Activated T-helper 2 cell treated with anti-CD3 and anti-CD28 coated beads, Interferon-gamma antibody, Interleukin-2, Interleukin-4, amounts not matched to agents 10 μg/mL and 5 μg/mL and 100 μg/mL, durations not matched to agents 14 hours and 24 hours and 36 hours (primary cell): ENCODE measurements at places on chromosomes 11 and 22. TPM values are rescaled to one million over a fixed set of nuclear protein-coding genes. Genes with fewer than 3 reads are reported as not detected.

Gene KDM4E
- not detected in 2 replicates for total RNA-seq

Gene ART1
- not detected in 2 replicates for total RNA-seq

Gene C11orf71
- 5.8 and 6.3 TPM in 2 replicates for total RNA-seq

Gene SLN
- not detected in 2 replicates for total RNA-seq

Gene OR52I2
- total RNA-seq: not detected in 2 replicates

Gene CD3D
- total RNA-seq: 386 and 400 TPM in 2 replicates

DNA sequence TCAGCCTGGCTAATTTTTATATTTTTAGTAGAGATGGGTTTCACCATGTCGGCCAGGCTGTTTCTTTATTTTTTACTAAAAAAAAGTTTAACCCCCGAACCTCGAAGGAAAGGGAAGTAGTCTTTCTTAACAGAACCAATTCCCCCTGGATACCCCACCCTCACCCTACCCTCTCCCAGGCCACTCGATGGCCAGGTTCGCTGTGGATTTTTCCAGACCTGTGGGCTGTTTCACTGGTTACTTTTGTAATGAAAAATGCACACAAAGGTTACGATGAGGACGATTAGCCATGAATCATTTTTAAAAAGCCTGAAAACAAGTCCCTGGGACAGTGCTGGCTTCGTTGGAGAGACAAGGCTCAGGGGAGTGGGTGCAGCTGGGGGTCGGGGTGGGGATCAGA is 2.5 kb downstream of the TSPO start:
- no peak for DNase-seq

DNA sequence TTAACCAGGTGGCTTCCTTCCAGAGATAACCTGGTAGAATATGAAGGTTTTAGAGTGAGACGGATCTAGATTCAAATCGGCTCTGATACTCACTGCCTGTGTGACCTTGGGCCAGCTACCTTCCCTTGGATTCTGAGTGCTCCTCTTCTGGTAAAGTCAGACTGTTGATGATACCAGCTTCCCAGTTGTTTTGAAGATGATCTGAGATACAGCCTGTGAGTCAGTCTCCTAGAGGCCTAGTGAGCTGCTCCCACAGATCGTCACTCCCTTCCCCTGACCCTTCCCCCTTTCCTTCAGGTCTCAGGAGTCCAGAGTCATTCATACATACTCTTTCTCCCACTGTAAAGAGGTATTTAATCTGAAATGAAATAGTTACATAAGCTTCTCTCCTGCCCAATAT is 207.8 kb downstream of the GRIK4 start:
- DNase-seq: no peak

GRCh38 chr22:27090611-27091011 is 433.2 kb downstream of the MIAT start:
- DNase-seq: no peak

DNA sequence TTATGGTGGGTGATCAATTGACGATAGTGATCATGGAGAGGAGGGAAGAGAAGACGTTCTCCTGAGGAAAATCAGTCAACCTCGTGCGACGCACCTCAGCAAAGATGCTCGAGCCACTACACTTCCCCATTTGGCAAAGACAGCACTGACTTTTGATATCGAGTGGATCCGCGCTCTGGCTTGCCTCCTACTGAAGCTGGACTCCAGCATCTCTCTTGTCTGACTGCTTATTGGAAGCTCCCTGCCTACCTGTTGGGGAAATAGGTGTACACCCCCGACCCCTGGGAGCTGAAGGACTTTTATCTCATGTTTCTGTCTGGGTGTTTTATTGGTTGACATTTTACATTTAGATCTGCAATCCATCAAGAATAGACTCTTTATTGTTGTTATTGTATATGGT is 476.8 kb upstream of the B3GAT1 start:
- no peak for DNase-seq

GRCh38 chr22:25120761-25121212 is 78.9 kb upstream of the CRYBB3 start:
- no peak for DNase-seq

GRCh38 chr11:4071914-4072313 is 22.7 kb upstream of the RRM1 start:
- DNase-seq: no peak

DNA sequence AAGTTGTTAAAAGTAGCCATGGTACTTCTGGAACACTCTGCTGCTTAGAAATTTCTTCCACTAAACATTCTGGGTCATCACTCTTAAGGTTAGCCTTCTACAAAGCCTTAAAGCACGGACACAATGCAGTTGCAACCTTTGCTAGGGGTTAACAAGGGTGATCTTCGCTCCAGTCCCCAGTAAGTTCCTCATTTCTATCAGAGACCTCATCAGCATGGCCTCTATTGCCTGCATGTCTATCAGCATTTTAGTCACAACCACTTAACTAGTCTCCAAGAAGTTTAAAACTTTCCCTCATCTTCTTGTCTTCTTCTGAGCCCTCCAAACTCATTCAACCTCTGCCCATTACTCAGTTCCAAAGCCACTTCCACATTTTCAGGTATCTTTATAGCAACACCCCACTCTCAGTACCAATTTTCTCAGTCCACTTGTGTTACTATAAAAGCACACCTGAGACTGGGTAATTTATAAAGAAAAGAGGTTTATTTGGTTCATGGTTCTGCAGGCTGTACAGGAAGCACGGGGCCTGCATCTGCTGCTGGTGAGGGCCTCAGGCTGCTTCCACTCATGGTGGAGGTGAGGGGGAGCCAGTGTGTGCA is 48.7 kb upstream of the TH start:
- DNase-seq: peak; percentile 2

DNA sequence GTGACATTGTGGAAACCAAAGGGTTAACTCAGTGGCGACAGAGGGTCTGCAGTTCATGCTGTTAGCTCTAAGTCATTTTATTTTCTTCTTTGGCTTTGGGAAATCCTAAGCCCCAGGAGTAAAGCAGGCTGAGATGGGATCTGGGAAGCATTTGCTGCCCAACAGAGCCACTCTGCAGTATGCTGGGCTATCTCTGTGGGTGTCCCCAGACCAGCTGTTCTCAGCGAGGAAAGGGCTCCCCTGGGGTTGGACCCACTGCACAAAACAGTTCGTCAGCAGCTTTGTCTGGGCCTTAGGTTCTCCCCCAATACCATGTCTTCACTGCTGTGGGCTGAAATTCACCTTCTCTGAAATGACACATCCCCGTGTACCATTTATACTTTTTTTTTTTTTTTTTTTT is 34.0 kb downstream of the KREMEN1 start:
- DNase-seq: no peak

DNA sequence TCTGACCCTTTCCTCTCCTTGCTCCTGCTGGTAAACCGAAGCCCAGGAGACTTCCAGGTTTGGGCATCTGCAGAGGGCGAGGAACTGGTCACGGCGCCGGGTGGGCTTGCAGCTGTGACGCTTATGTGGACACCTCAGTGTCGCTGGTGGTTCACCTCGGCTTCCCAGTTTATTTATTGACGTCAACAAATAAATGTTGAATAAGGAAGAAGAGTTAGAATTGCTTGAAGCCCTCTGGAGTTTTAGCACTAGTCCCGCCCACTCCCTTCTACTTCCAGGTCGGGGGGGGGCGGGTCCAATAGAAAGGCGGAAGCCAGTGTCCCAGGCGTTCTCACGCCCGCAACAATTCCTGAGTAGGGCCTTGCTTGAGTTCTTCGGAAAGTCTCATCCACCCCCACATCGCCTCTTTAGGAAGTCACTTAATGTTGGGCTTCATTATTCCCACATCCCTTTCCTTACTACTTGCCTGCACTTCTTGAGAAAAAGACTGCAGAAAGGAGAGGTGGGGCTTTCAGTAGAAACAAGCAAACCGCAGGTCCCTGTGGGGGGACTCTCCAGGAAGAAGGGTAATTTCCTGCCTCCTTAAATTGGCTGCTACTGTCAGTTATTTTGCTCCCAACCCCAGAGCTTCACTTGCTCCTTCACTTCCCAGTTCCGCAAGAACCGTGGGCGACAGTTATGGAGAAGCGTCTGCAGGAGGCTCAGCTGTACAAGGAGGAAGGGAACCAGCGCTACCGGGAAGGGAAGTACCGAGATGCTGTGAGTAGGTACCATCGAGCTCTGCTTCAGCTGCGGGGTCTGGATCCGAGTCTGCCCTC is at the start of gene TTC9C:
TTC9C (plus strand) TSS at position 316 of the 818 bp plus-strand sequence; CDS start at position 679, 363 bp downstream.
- DNase-seq: peak; percentile 78

DNA sequence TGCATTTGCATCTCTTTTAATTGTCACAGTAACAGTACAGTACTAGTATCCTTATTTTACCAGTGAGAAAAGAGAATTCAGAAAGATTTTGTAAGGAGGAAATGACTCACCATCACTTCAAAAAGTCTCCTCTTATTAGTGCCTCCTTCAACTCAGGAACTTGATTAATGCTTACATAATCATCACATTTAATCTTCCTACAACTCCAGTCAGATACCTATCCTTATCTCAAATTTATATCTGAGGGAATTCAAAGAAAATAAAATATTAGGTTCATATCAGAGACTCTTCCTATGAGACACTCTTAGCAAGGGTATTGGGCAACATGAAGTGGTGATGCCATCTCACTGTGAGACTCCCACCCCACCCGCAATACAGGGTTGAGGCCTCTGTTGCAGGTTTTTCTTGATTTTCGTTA is 26.1 kb upstream of the CTSC start:
- DNase-seq: no peak

GRCh38 chr11:120941000-120941399 is 82.9 kb upstream of the TBCEL start:
- no peak for DNase-seq

DNA sequence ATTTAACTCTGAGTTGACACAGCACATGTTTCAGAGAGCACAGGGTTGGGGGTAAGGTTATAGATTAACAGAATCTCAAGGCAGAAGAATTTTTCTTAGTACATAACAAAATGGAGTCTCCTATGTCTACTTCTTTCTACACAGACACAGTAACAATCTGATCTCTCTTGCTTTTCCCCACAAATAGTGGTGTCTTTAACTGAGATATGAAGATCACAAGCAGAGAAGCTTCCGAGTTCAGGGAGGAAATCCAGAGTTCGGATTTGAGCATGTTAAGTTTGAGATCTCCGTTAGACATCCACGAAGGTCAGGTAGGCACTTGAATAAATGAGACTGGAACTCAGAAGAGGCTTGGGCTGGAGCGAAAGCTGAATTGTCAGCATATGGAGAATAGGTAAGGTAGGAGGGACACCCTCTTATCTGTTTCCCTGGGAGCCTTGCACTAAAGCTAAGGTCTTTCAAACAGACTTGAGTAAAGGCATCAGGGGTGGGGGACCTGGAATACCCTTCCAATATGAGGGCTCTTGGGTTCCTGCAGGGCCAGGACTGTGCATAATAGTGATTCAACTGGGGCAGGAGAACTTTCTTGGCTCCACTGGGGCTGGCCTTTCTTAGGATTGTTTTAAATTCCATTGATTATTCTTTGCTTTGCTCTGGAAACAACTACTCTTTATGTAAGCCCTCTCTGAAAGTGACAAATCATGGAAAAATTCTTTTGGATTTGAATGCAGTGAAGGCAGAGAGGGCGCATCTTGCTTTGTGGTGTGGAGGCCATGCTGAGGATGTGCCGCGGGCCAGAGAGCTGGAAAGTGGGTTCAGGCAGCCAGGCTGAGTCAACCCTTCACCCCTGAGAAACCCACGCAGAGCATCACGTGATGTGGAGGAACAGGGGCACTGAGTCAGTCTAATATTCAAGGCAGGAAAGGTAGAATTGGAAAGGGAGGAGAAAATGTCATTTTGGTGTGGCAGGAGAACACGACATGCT is 62.7 kb upstream of the AMPD3 start:
- no peak for DNase-seq

GRCh38 chr11:121575250-121575962 is 122.6 kb upstream of the SORL1-AS1 start:
- no peak for DNase-seq

GRCh38 chr22:50482107-50483074 is 1.0 kb downstream of the ADM2 start:
- DNase-seq: no peak

DNA sequence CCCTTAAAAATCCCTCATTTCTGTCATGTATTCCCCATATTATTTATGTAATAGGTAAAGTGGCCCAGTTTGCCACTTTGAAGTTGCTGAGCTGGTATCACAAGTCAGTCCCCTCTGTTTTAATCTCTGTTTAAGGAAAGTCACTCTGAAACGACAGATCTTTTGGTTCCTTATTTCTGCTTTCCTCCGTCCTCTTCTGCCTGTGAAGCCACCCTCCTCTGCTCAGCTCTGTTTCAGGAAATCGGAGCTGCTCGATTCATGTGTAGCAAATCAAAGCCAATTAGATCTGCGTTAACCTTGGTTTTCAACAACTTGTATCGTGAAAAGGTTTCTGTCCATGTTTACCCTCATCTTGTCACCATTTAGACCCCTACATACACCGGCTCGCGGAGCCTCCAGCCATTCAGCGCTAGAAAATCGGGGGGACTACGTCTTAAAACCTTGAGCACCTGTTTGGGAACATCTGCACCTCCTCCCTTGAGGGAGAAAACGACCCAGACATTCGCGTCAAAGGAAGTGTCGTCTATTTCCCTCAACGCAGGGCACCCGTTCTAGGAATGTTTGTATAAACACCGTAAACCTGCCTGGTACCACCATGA is 576 bp upstream of the SC5D start:
- no peak for DNase-seq

DNA sequence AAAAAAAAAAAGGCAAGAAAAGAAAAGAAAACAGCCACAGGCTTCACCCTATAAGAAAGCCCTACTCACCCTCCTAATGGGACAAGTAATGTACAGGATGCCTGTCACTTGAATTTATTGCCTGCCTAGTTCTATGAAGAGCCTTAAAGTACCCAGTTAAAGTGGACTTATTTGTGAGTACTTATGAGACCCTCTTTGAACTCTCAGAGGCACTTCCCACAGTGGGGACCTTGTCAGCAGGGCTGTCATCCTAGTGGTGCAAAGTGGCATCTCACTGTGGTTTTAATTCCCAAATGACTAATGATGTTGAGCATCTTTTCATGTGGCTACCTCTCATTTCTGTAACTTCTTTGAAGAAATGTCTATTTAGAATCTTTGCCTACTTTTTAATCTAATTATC is 41.8 kb upstream of the BARX2 start:
- no peak for DNase-seq

- no peak for DNase-seq
These were observed 51.6 kb upstream of the SYN3 start for GRCh38 chr22:33109514-33110430.

GRCh38 chr22:32649515-32650200 is 151.8 kb upstream of the TIMP3 start:
- no peak for DNase-seq

DNA sequence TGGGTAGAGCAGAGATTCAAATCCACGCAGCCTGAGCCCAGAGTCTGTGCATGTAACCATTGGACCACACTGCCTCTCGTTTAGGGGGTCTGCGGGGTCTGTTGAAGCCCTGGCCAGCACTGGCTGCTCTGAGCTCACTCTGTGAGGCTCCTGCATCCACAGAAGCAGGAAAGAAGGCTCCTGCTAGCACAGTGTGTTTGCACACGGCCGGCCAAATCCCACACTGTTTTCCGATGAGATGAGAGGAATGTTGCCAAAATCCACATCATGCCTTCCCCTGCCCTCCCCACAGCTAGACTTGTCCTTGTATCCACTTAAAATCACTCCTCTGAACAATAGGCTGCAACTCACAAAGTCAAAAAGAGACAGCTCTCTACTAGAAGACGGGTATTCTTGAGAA is 10.6 kb upstream of the SLC22A12 start:
- no peak for DNase-seq
